ENCODE measurements at places on chromosomes 7 and 10.

DNA sequence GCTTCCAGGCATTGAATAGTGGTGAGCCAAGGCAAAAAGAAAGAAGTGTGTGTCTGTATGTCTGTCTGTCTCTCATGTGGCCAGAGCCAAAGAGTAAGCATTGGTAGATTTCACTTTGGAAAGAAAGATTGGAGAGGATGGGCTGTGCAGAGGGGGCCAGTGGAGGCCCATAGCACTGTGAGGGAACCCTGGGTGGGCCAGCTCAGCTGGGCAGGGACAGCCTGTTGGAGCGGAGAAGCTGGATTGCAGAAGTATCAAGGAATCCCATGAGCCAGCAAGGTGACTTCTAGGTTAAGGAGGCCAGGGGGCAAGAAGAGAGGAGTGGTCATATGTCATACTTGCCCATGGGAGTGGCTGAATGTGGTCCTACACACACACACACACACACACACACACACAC, 1.5 kb upstream of the GRID1 start:
- no peak for DNase-seq

DNA sequence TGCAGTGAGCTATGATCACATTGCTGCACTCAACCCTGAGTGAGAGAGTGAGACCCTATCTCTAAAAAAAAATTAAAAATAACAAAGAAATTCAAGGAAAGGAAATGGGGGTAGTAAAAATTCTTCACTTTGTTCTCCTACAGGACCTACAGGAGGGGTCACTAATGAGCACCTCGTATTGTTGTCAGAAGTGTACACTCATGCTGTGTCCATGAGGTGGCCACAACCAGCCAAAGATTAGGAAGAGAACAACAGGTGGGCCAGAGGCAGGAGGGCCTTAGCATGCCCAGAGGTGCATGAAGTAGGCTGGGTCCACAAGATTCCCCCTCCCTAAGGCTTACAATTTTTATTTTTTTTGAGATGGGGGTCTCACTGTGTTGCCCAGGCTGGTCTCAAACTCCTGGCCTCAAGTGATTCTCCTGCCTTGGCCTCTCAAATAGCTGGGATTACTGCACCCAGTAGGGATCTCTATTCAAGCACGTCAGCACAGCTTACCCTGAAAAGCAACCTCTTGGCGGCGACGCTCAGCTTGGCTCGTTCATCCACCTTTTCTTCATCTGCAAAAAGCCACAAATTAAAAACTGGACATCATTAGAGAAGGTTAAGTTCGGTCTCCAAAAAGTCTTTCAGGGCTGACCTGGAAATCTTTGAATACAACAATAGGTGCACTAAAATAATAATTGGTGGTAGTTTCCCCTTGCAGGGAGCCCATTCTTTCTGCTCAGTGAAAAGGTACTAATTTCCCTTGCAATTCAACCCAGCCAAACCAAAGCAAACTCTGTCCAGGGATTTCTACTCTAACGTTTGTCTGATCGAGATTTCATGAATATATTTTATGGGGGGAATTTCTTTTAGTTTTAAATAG, 104.4 kb downstream of the SVIL start:
- DNase-seq, result no peak

- peak; percentile 7 for DNase-seq
Observed at GRCh38 chr10:11517150-11517549, 94.3 kb downstream of the USP6NL start.

DNA sequence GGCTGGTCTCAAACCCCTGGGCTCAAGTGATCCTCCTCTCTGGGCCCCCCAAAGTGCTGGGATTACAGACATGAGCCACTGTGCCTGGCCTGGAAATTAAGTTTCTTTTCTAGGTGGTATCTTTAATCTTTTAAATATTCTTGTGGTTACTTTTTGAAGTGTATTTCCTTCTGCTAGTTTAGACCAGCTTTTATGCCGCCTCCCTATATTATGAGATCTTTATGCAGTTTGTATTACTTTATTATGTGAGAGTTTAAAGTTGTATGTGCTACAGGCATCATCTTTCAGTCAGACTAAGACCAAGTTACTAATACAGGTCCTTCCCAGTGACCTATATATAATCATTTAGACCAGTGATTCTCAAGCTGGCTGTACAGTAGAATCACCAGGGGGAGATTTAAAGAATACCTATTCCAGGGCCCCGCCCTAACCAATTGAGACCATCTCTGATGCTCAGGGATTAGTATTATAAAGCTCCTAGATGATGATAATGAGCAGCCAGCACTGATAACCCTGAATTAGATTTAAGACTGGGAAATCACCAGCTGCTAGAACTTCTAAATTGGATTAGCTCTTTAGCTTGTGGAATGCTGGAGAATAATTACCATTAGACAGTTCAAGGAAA, 11.3 kb downstream of the INPP5F start:
- DNase-seq, result no peak

DNA sequence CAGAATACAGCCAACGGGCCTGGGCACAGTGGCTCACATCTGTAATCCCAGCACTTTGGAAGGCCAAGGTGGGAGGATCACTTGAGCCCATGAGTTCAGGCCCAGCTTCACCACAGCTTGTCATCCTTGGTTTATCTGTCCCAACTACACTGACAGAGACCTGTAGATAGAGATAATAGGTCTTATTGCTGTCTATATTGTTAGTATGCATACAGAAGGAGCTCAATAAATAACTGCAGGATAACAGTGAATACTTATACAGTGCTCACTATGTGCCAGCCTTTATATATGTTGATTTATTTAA, 1.3 kb downstream of the CNPY4 start:
- DNase-seq, result no peak

DNA sequence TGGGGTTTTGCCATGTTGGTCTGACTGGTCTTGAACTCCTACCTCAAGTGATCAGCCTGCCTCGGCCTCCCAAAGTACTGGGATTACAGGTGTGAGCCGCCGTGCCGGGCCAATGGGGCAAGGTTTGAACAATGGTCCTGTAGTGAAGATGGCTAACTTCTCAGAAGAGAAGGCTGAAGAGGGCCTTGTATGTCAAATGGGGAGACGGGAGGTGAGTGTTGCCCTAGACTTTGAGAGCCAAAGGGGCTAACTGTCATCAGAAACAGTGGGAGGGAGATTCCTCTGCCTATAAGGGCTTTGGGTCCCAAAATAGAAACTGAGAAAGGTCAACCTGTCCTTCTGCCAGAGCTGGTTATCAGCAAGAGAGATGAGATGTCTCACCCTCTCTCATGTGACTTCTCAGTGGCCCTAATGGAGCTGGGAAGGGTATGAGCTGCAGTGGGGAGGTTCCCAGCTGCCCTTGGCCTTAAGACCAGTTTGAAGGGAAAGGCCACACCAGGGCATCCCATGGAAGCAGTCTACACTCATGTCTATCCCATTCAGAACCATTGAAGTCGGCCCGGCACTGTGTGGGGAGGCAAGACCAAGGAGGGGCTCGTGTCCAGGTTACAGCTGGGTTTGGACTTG, 1.3 kb upstream of the SAMD8 start:
- DNase-seq, result no peak

DNA sequence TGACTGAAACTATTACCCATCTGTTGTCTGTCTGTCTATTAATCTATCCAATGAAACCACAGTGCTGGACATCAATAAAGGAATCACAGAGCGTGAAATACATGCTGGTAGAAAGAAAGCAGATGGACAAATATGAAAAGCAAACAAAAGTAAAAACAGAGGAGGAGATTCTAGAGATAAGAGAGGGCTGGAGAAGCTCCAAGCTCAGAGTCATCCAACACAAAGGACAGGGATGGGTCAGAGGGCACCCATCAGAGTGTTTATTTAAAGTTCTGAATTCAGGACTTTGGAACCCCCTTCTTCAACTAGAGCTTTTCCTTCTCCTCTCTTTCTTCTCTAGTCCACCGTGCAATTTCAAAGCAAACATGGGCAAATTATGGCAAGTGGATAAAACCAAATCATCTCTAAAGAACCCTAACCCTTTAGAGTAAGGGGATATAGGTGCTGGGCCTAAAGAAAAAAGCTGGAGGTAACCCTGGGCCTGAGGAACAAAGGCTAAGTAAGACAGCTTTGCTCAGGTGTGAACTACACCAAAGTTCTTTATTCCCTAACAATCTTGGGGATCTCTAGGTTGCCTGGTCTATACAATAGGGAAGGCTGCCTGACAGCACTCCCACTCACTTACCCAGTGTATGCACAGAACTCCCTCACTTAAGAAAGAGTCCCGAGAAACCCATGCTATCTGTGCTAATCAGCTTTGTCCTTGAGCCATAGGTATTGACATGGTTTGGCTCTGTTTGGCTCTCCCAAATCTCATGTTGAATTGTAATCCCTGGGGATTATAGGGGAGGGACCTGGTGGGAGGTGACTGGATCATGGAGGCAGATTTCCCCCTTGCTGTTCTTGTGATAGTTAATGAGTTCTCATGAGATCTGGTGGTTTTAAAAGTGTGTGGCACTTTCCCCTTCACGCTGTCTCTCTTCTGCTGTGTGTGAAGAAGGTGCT, 97.0 kb downstream of the BAMBI start:
- no peak for DNase-seq

DNA sequence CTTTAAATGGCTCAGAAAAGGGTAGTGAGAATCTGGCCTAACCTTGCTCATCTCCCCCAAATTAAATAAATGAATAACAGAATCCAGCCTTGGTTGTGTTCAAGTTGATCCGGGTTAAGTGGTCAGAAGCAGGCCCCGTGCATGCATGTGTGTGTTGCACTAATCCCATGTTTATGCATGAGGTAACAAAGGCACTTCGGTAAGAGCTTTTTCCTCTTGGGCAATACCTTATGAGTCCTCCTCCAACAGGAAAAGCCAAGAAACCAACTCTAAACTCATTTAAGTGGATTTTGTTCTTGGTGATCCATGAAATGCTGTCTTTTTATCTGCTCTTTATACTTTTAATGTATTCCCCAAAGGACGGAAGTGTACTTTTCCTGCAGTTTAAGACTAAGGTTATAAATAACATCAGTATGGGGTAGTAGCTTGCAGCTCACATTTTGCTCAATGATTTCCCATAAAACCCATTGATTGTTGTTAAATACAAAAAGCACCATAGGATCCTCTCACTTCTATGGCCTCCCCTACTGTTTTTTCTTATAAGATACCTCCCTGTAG, 104.9 kb upstream of the YAE1 start:
- no peak for DNase-seq

DNA sequence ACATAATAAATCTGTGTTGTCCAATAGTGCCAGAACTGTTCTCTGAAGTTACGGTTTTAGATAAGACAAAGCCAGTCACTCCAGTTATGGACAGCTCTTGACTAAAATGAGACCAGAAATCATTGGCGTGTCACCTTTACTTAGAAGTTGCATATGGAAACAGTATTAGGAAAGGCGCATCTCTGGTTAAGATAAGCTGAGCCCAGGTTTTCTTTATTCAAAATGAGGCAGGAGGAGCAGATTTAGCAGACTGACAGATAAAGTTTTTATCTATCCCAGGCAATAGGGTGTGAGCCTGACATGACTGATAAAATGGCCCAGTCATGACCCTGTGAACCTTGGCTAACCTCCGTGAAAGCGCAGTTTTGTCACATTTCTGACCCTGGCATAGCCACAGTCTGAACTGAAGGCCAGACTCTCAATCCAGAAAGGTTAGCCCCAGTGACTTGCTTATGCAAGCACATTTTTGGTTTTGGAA, 4.2 kb downstream of the CYP26A1 start:
- DNase-seq, result no peak

DNA sequence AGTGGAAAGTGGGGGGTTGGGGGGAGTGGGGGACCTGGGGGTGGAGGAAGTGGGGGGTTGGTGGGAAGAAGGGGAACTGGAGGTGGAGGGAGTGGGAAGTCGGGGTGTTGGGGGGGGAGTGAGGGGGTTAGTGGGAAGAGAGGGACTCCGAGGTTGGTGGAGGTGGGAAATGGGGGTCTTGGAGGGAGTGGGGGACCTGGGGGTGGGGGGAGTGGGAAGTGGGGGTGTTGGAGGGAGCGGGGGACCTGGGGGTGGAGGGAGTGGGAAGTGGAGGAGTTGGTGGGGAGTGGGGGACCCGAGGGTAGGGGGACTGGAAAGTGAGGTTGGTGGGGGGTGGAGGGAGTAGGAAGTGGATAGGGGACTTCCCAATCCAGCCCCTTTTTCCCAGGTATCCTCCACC, 906 bp upstream of the MMD2 start:
- DNase-seq, result no peak

DNA sequence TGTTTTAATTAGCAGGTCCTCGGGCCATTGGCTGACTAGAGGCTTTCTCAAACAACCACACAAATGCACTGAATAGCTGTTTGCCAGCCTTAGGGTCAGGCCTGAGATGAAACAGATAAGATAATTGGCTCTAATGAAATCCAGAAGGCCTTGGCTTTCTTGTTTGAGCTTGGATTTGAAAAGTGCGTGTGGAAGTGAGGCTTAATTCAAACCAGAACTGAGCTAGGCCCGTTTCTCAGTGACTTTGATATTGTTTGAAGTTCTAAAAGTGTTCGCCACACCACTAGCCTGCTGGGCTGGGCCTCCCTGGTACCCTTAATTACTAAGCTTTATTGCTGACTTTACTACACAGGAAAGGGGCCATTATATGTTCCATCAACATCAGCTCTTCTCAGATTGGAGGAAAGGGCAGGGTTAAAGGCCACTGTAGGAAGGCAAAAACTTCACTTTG, 270.6 kb downstream of the TWIST1 start:
- DNase-seq, result no peak

DNA sequence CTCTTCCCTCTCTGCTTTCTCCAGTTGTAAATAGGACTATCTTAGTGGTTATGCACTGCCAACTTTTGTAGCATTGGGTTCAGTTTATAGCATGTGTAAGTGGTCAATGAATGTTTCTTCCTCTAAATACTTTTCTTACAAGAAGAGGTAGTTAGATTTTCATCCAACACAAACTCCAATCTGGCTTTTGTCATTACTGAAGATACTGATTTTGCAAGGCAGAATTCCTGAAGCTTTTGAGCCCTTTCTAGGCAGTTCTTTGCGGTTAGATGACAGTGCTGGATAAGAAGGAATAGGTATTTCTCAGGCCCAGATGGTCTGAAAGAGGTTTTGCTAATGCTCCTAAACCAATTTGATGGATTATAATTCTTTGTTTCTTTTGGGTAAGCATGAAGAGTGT, 60.5 kb downstream of the BICC1 start:
- no peak for DNase-seq

GRCh38 chr7:88269586-88269985, 37.1 kb downstream of the STEAP4 start:
- no peak for DNase-seq

- no peak for DNase-seq
Observed at GRCh38 chr10:88070080-88070880, 206.9 kb downstream of the PTEN start.

- peak; percentile 51 for DNase-seq
Observed at GRCh38 chr10:49606981-49607535, 3.1 kb upstream of the SLC18A3 start.

- no peak for DNase-seq
Observed at GRCh38 chr7:24227068-24227467, 56.9 kb upstream of the NPY start.
